ENCODE measurements at places on chromosomes 12 and 14.

DNA sequence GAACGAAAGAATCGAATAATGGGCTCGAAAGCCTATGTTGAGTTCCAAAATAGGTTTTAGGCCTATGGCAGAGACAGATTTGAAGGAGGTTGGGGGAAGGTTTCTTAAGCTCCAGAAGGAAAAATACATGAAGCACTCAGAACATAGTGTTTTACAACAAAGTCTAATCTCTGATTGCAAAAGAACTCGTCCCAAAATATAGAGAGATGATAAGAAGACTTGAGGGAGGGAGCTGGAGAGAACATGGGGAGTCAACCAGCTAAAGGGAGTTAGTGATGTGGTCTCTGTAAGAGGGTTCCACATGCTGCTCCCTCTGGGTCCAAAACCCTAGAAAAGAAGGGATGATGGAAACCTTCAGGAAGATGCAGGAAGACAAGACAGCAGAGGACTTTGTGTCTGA, 54.8 kb upstream of the DAAM1 start:
- no peak for DNase-seq

DNA sequence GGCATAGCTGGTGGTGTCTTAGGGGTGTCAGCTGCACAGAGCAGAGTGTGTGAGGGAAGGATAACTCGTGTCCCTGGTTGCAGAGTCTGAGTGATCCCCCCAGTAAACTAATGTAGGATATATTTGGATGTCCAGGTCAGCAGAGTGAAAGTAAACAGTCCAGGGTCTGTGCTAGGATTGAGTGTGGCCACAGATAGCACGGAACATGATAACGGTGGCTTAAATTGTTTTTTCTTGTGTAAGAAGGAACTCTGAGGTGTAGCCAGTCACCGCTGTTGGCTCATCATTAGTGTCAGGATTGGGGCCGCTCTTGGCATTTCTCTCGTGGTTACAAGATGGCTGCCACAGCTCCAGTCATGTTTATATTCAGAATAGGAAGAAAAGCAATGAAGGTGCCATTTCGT, 97.3 kb downstream of the DERA start:
- DNase-seq: no peak

DNA sequence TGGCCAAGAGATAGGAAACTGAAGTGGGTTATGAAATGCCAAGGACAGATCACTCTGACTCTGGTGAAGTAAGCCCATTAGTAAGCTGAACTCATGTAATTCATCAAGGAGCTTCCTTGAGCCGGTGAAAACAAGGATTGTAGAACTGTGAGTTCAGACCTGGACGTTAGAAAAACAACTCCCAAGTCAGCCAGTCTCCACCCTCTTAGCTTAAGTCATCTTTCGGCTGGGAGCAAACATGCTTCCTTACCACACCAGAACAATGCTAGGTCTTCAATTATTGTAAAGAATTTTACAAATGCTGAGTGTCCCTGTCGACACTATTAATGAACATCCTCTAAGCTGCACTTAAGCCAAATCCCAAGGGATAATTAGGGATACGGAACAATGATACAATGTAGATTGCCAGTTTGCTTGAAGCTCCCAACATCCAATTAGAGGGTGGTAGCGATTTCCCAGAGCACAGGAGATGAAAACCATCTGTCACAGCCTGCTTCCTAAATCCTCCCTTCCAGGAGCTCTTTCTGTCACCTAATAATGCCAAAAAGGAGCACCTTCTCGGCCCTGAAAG, 45.7 kb upstream of the VASH1 start:
- no peak for DNase-seq

GRCh38 chr14:69716478-69717187, 50.3 kb upstream of the SRSF5 start:
- DNase-seq: peak; percentile 38

DNA sequence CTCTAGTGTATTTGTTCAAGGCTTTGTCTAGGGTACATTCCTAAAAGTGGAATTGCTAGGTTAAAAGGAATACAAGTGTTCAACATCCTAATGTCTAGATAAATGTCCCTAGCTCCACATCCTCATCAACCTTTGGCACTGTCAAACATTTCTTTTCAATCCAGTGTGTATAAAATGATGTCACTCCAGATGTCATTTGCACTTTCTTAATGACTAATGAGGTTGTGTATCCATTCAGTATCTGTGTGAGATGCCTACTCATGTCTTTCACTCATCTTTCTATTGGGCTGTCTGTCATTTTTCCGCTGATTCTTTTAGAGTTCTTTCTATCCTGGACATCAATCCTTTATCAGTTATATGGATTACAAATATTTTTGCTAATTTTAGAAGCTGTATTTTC, 43.3 kb downstream of the ARMH4 start:
- DNase-seq: no peak
